ENCODE measurements at places on chromosomes 2 and 18.

DNA sequence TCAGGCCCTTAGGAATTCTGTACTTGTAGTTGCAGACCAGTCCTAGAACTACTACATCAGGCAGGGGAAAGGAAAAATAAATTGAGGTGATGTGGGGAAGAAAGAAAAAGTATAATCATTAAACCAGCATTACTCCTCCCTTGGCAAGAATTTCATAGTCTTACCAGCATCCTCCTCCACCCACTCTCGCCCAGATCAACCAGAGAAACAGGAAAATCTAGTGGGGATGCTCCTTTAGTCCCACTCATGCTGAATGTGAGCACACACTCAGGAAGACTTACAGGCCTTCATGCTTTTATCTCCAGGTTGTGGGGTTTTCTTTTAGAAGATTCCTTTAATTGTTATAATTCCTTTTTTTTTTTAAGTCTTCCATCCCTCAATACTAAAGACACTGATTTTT is 129.3 kb upstream of the CCDC150 start:
- DNase-seq = no peak

DNA sequence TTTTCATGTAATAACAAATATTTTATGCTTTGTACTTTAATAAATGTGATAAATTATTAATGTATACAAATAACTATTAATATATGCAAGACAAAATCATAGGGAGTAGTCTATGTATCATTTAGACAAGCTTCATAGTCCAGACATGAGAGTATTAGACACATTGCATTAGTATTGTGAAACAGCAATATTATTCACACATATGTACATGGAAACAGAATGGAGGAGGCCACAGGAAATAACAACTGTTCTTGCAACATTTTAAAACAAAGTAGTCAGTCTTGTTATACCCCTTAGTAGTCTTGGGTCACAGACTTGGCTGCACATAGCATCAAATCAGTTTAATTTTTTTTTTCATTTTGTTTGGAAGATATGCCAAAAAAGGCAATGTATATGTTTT is 15.8 kb downstream of the DSC1 start:
- no peak for DNase-seq

DNA sequence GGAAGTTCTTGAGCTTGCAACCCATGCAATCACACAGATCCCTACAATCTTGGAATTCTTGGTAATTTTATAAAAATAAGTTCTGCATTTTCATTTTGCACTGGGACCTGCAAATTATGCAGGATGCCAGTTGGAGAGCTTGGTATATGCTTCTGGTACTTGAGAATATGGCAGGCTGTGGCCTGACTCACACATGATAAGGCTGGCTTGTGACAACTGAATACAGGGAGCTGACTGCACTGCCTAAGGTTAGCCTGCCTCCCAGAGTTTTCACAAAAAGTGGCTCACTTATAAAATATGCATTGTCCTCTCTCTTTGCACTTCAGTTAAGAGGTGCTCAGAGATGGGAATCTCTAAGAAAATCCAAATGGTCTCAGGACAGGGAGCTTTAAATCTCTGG is 265.5 kb upstream of the KCNJ3 start:
- no peak for DNase-seq

GRCh38 chr18:57077786-57078552 is 68.9 kb upstream of the BOD1L2 start:
- DNase-seq = no peak

GRCh38 chr2:29273004-29273684 is 157.9 kb downstream of the CLIP4 start:
- DNase-seq = no peak

- no peak for DNase-seq
Measured at GRCh38 chr2:29931818-29932217, 10.4 kb upstream of the ALK start.

- DNase-seq = no peak
Measured at GRCh38 chr2:237824085-237824484, 25.5 kb downstream of the RBM44 start.

DNA sequence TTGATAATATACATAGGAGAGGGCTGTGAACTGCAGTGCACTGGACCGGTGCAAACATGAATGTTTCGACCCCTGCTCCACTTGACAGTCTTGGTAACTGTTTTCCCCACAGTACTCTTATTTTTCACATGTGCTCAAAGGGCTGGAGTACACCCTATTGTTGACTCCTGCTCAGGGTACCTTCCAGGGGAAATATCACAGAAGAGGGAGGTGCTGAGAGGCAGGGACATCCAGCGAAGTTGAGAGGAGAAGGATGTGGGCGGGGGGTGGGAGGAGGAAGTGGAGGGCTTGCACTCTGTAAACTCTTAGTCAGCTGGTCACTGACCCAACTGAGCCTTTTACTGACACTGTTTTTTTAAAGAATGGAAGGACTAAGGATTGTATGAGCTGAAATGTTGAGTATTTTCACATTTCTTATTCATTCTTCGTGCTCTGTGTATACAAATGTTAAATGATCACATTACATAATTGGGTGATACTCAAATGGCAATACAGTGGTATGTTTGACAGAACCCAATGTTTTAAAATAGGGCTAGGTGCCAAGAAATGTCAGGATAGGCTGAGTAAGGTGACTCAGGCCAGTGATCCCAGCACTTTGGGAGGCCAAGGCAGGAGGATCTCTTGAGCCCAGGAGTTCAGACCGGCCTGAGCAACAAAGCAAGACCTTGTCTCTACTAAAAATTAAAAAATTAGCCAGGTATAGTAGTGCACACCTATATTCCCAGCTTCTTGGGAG is 10.0 kb downstream of the INPP4A start:
- no peak for DNase-seq

GRCh38 chr18:56492136-56492535 is 146.3 kb downstream of the TXNL1 start:
- DNase-seq = no peak

DNA sequence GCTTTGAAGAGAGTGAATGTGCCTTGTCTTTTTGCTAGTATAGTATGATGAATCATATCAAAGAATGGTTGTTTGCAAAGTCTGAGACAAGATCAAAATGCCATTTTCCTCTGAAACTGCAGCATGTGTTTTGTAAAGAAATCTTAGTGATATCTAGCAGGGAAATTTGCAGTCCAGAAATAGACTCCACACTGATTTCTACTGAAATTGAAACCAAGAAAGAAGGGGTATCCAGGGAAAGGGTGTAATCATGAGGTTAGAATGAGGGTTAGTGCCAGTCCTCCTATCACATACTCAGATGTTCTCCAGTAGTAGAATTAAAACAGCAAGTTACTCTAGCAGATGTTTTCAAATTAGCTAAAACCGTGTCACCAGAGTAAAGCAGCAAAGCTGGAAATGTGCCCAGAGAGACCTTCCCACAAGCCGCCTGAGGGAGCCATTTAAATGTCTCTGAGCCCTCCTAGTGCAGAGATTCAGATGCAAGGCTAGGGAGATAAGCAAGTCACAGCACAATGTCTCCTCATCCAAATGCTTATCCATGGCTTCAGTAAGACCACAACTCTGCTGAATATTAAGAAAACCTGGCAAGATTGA is 4.9 kb downstream of the DLGAP1 start:
- no peak for DNase-seq

DNA sequence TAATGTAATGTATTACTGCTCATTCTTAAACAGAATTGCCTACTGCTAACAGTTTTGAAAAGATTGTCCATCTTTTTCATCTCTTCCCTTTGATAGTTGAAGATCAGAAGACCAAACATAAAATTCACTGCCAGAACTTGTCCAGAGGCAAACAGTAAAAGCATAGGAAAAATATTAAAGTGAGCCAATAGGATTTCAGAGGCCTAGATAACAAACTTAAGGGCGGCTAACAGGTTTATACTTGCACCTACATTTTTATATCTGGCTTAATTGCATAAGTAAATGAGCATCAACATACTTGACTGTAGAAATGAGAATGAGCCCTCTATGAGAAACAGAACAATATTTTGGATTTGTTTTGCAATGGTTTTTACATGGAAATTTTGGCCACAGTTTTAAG is 30.3 kb downstream of the ZC3H15 start:
- no peak for DNase-seq

DNA sequence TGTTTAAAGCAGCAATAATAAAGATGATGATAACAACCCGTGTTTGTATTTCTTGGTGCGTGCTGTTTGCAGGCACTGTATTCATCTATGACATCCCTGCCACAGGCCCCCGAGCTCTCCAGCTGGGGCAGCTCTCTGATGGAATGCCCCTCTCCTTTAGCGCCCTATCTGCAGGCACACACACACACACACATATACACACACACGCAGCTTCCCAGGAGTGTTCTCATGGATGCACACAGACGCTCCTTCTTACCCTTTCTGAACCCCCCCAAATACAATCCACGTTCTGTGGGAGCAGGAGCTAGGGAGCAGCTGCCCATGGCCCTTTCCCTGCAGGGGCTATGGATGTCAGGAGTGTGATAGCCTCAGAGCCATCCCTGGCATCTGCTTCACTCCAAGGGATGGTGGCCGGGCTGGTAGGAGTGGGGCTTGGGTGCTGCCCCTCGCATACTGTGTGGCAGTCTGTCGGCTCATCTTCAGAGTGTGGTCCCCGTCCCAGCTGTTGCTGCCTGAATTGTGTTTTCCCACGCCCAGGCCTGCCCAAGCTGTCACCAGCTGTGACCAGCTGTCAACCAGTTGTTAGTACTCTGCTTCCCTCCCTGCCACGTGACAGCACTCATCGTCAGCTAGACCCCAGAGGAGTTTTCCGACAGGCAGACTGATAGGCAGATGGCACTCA is 50.8 kb upstream of the MYCN start:
- DNase-seq = no peak

DNA sequence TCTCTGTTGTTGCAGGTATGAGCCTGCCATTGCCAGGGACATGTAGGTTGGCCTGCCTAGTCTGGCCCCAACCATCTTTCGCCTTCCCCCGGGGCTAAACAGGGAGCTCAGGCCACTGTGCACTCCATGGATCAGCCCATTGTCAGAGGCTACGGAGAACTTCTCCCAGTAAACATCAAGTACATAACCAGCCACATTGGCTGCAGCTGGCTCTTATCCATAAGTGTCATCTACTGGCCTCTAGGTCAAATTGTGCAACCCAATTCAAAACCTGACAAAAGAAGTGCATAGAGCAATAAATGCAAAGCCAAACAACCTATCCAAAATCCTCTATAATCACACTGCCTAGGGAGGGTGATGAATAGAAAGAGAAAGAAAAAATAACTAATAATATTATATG is 418.1 kb upstream of the DCC start:
- no peak for DNase-seq

DNA sequence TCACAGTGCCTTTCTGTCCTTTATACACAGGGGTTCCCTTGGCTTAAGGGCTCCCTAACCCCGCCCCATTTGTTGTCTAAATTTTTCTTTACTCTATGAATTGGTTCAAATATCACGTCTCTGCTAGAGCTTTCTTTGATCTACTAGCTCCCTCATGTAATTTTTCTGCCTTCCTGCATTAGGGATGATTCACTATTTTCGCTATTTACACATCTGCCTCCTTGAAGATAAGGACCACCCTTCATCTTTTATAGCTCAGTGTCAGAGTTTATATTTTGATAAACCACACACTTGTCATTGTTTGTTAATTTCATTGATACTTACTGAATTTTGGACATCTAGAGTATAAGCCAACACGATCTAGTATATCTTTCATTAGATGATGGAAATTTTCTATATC is 169.2 kb downstream of the LPIN1 start:
- no peak for DNase-seq

GRCh38 chr2:204472375-204472774 is 72.9 kb upstream of the PARD3B start:
- DNase-seq = no peak
